ENCODE measurements at places on chromosomes 4 and X.

DNA sequence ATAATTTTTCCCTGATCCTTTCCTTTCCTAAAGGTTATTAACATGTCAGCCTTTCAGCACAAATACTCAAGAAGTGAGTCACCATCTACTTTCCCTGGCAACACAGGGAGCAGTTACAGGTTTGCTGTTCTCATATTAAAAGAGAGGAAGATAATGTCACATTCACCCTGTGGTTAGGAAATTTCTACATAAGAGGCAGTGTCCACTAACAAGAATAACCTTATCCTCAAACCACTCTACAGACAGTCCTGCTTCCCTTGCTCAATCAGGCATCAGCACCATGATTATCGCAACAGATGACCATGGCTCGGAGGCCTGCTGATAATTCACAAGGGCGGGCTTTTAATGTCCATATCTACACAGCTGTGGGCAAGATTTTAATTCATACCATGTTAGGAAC is 30.9 kb downstream of the RNF150 start:
- no peak for DNase-seq

DNA sequence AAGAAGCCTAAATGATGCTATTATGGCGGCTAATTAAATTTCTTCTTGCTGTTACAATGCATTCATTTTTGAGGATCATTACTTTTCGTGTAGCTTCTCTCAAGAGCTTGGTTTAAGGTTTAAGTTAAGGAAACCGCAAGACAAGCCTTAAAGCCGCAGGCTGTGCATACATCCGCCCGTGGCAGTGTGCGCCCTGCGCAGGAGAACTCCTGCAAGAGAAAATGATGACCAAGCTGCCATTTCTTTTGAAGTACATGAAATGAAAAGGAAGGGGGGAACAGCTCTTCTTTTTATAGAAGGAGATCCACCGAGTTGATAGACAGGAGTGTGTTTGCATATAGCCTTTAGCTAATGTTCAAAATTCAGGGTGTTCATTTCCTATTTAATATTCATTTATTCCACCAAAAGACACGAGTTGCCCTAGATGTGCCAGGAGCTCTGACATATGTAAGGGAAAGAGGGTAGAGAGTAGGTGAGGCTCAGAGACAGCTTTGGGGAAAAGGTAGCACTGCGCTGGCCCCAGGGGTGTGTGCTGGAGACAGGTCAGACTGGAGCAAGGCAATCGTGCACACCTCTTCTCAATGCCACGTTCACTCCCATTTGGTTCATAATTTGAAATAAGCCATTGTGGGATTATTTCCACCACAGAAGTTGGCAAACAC is 112.1 kb upstream of the LDB2 start:
- DNase-seq = no peak

- DNase-seq = no peak
These were observed 52.8 kb upstream of the CD99 start for GRCh38 chrX:2638279-2638678.

DNA sequence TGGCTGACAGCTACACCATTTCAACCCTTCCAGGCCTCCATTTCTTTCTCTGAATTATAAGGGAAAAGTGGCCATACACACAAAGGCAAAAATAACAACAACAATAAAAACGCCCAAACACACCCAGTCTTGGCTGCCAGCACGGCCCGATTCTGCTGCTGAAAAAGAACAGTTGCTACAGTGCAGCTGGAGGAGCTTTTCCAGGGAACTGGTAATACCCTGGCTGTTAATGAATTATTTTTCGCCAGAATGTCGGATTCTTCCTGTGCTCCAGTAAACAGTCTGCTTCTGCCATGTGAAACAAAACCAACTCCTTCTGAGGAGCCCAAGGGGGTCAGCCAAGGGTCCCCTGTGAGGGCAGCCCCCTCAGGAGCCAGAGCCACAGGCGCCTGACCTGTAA is 6.6 kb downstream of the RAI2 start:
- DNase-seq = no peak

- no peak for DNase-seq
These were observed 60.3 kb upstream of the KLF3 start for GRCh38 chr4:38603652-38604051.

GRCh38 chr4:90181644-90182043 is 54.5 kb downstream of the CCSER1 start:
- no peak for DNase-seq

DNA sequence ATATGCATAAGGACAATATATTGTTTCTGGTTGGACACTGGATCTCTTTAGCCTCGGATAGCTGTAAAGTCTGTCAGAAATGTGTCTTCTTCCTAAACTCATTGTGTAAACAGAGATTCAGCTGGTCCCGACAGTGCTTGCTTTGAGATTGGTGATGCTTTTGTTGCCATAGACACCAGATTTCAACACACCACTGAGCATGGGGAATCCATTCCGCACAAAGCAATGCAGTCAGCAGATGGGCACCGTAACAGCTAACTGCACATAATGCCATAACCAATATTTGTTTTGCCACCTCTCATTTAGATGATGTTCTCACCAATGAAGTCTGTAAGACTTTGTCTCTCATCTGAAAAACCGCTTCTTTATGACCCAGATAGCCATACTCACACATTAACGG is 33.3 kb upstream of the FAM47C start:
- DNase-seq = no peak

- no peak for DNase-seq
These were observed 60.8 kb upstream of the TBC1D9 start for GRCh38 chr4:140816806-140817510.

DNA sequence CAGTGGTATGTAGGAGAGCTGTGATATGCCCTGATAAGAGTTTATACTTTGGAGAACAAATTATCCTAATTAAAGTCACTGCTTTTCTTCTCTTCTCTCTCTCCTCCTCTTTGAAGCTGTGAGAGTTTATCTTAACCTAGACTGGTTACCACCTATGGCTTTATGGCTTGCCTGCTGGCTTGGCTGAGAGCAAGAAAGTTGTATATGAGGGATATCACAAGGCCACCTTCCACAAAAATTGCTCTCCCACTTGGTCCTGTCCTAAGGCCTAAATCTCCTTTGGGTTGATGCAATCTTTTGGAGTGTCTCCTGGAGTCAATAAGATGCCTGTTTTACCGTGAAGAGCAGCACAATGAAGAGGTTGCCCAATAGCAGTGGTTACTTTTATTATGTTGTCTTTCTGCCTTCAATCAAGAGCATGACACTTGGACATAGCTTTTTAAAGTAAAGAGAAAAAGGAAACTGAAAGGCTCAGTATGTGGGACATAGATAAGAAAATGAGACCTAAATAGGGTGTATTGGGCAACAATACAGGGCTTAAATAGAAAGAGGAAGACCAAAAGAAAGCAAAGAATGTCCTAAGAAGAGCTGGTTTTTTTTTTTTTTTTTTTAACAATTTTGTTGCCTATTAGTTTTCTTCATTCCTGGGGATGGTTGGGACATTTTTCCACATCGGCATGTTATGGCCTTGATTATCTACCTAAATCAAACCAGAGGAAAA is 9.2 kb downstream of the GUCY1A1 start:
- DNase-seq = no peak

DNA sequence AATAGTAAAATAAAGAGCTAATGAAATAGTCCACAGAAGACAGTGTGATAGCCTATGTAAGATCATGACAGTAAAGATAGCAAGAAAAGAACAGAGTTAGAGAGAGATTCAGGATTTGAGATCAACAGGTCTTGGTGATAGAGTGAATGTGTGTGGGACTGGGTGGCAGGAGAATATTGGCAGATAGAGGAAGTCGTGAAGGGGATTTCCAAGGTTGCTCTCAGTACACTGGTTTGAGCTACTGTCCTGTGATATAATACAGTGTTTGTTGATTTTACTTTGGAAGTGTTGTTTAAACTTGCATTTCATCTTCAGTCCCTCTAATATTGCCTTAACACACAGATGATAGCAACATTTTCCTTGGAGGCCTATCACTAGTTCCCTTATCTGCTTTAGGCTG is 44.1 kb downstream of the DTHD1 start:
- no peak for DNase-seq

GRCh38 chr4:89064848-89065247 is 7.9 kb upstream of the FAM13A start:
- no peak for DNase-seq

GRCh38 chrX:23559975-23560374 is 107.3 kb upstream of the PRDX4 start:
- DNase-seq = no peak

GRCh38 chr4:150234246-150234645 is 156.0 kb downstream of the DCLK2 start:
- DNase-seq = no peak

DNA sequence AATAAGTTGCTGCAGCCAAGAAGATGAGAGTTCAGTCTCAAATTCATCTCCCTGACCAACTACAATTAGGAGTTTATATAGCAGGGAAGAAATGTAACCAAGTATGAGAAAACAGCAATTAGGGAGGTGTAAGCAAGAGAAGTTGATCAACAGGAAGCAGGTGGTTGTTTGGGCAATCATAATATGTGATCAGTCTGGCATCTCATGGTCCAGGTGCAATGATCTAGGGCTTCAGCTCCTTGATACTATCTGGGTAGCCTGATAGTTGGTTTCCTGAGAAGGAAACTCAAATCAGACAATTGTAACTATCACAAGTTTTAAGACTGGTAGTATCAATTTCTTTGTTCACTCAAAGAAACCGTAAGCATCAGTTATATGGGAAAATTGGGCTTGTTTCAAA is 1574.3 kb upstream of the PABPC4L start:
- no peak for DNase-seq

DNA sequence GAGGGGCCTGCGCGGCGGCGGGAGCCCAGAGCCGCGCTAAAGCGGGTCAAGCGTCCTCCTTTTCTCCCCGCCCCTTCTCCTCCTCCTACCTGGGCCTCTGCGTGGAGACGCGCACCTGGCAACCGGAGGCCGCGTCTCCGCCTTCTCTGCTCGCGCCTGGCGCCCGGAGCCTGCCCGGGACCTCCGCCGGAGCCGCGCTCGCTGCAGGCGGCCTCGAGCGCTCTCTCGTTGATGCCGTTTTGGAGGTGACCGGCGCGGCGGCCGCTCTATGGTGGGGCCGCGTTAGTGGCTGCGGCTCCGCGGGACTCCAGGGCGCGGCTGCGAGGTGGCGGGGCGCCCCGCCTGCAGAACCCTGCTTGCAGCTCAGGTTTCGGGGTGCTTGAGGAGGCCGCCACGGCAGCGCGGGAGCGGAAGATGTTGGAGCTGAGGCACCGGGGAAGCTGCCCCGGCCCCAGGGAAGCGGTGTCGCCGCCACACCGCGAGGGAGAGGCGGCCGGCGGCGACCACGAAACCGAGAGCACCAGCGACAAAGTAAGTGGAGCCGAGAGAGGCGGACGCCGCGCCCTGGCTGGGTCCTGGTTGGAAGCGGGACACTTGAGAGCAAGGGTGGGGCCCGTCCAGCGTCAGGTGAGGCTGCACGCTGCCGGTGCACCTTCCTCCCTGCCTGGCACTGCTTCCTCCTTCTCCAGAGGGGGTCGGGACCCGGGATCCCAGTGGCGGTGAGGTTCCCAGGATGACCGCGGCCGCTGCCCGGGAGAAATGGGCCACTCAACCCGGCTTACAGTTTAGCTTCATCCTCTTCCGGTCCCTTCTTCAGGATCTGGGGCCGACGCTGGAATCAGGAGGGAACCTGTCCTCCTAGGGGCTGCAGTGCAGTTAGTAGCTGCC is at the start of gene CDS1:
CDS1 (plus strand) TSS at position 140 of the 888 bp plus-strand sequence; CDS start at position 415, 275 bp downstream.
- DNase-seq = peak; percentile 5

All from activated T-helper 9 cell treated with anti-CD3 and anti-CD28 coated beads, Interleukin-2, amount 50 U/mL, for 16 hours (primary cell).